ENCODE measurements at places on chromosomes 4 and X.
A peak's percentile ranks its signal among the peaks of the same experiment; 100 is the strongest.

- no peak for DNase-seq
Observed at GRCh38 chr4:76377481-76377901, 43.5 kb downstream of the CCDC158 start.

DNA sequence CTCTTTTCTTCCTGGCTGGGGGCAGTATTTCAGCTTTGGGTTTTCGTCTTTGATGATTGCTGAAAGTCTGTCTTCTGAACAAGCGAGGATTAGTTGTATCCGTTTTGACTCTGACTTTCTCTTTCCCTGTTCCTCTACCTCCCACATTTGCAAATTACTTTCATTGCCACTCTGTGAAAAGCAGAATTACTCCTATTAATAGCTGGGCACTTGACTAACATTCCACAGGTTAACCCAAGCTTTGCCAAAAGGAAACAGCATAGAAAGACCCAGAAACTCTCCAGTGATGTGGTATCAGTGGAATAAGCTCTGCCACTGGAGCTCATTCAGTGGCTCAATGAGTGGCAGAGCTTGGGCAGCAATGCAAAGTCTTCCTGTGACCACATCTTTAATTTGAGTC, 238.9 kb downstream of the PALLD start:
- DNase-seq = no peak

DNA sequence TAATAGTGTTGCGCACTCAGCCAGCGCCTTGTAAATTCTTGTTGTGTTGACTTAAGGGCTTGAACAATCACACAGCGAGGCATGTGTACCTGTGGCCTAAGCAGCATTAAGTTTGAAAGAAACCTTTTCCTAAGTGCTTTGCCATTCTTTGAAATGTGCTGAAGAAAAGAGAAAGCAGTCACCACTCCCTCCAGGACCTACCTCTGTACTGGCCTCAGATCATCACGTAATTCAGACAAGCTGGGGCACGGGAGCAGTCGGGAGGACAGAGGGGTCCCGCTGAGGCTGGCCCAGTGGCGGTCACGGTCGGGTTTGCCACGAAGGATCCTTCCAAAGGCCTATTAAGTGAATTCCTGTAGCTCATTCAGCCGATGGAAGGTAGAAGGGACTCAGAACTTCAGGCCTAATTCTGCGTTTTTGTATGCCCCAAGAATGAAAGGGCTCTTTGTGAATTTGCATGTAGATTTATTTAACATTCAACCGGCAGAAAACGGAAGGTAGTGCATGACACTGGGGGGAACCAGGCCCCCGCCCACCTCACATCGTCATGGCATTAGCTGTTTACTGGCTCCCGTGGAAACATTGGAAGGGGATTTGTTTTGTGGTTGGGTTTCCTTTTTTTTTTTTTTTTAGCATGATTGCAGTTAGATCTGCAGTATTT, 106.3 kb downstream of the TRAPPC11 start:
- DNase-seq = no peak

DNA sequence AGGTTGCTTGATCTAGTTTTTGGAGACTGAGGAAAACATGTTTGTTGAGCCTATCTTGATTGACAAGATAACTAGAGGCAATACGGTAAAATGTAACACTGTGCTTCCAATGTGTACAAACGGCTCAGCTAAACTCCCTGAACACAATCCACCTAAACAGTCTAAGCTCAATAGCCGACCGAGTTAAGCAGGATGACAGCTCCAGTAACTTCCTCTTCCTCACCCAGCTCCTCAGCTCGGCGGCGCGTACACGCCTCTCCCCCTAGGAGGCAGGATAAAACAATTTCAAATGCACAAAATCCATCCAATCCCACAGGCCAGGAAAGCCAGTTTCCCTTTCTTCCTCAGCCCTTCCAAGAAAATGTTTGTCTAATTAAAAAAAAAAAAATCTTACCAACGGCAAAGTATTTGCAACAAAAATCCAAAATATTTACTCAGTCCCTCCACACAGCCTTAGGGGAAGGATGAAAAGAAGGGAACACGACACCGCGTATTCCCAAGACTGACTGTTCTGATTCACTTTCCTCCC, 1.0 kb downstream of the CNOT6L start:
- peak; percentile 32 for DNase-seq

- no peak for DNase-seq
Observed at GRCh38 chr4:74755486-74755885, 38.8 kb downstream of the BTC start.

- no peak for DNase-seq
Observed at GRCh38 chrX:102018208-102018607, 86.4 kb upstream of the ZMAT1 start.
